Nephron progenitor cell (in vitro differentiated cells): ENCODE measurements at places on chromosomes 7 and 10.

DNA sequence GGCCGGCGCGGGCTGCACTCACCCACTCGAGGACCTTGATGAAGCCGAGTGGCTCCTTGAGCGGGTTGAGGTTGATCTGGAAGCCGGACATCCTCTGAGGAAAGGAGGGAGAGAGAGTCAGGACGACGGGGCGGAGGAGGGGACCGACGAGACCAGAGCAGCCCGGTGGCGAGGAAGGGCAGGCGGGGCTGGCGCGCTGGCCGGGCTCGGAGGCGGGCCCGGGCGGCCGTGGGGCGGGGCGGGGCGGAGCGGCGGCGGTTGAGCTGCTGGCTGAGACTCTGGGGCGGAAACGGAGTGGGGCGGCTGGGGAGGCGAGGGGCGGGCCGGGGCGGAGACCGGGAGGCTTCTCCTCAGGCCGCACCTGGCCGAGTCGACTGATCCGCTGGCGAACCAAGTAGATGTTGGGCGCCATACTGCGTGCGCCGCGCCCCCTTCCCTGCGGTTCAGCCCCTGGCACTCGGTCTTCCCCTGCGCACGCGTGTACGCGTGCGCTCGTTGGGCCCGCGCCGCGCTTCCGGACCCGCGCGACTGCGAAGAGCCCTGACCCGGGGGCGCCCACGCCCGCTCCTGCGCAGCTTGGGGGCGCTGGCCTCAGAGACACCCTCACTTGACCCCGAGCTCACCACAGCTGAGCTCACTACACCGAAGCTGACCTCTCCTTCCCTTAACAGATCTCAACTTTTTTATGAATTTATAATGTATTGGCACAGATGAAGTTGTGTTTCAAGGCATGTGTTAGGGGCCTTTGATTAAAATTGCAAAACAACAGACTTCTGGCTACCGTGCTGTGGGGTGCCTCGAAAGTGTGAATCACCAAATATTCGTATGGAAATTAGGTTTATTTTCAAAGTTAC is at the start of gene SYPL1:
SYPL1 (minus strand) TSS at position 195 of the 854 bp plus-strand sequence; CDS start at position 91, 104 bp downstream.
- DNase-seq, result peak; percentile 95

DNA sequence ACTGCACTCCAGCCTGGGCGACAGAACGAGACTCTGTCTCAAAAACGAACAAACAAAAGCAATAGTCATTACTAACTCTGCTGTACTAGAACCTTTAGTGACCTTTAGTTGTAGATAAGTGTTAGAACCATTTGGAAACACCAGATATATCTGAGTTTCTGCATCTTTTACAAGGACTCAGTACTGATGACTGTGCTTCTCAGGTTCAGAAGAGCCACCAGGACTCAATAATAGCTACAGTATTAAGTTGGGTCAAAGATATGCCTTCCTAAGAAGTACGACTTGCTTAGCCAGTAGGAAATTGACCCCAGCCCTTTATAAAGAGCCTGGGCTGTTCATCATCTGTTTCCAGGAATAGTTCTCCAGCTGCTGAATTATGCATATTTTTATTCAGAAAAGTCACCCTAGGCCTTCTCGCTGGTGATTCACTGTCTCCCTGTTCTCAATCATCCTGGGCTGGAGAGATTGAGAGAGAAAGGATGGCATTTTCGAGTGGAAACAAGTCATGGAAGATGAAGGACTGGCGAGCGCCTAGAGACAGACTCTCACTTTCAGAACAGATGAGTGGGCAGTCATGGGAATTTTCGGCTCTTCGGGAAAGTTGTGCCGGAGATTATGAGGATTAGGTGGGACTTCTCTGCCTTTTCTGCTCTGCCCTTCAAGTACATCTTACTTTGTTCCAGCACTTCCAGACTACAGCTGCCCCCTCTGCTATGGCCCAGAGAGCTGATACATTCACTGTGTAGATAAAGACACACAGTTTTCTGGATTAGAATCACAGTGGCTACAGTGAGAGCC is 316.1 kb downstream of the CCDC3 start:
- DNase-seq, result no peak

GRCh38 chr7:135390829-135391228 is 119.1 kb downstream of the CNOT4 start:
- no peak for DNase-seq

- no peak for DNase-seq
Observed at GRCh38 chr7:32900433-32900995, 9.0 kb upstream of the KBTBD2 start.

DNA sequence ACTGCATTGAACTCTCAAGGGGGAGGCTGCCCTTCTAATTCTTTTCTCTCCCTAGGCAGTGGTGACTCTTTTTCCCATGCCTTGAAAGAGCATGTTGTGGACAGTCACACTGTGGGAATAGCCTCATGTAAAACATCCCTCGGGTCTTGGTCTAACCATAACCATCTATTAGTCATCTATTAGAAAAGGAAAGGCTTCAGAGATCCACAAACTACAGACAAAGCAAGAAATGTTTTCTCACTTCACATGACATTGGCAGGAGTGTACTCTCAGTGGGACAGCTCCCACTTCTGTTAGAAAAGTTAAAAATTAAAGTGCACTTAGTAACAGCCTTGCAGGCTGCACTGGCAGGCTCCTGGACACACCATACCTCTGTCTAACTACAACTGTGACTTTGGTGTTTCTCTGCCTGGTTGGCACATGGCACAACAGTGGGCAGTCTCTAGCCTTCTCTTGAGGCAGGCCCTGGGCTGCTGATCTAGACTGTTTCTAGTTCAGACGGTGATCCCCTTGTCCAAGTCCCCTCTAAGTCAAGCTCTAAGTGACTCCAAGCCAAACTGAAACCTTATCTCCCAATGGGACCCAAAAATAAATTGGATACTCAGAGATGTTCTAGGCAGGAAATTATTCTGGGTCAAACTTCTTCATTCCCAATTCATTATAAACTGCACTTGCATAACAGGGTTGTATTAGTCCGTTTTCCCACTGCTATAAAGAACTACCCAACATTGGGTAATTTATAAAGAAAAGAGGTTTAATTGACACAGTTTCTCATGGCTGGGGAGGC is 57.9 kb upstream of the ITGB1 start:
- no peak for DNase-seq
